Heart right ventricle (tissue), 16 donors: ENCODE measurements at places on chromosomes 11 and 22. TPM values are rescaled to one million over a fixed set of nuclear protein-coding genes. Genes with fewer than 3 reads are reported as not detected.

MB gene
- 18,111 TPM for total RNA-seq

TBX10 gene
- 0.28 TPM for total RNA-seq

DNA sequence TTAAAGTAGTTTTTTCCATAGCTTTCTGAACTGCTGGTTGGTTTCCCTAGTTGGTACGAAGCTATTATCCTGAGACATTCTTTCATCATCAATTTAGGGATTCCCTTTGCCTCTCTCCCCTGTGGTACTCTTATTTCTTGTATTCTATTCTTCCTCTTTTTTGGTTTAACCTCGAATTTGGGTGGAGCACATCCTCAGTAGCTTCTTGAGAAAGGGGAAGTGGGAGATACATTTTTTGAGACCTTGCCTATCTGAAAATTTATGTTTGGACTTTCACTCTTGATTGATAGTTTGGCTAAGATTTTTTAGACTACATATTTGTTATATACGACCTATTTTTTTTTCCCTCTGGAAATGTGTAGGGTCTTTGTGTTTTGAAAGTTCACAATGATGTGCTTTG lies 121.7 kb upstream of the ZBED5 start:
- no peaks in the 10 kb centered on the region for H3K36me3 ChIP-seq
- no peak overlapping the region for H3K27ac ChIP-seq
- H3K27me3 ChIP-seq, result no peaks in the 10 kb centered on the region
- H3K4me3 ChIP-seq, result no peak overlapping the region
- no peaks in the 10 kb centered on the region for H3K4me1 ChIP-seq

DNA sequence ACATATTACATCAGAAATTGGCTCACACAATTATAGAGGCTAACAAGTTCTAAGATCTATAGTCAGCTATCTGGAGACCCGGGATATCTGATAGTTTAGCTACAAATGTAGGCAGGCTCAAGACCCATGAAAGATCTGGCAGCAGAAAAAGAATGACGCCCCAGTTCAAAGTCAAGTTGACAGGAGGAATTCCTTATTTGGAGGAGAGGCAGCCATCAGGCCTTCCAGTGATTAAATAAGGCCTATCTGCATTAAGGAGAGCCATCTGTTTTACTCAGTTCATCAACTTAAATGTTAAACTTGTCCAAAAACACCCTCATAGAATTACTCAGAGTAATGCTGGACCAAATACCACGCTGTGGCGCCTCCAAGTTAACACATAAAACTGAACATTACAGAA lies 1402.6 kb downstream of the FAM181B start:
- no peaks in the 10 kb centered on the region for H3K4me1 ChIP-seq
- no peak overlapping the region for H3K27ac ChIP-seq

- DNase-seq, result no peak
- peaks cover 78% of the 10 kb centered on the region for H3K27me3 ChIP-seq
- H3K4me3 ChIP-seq, result peak overlapping the region; percentile 21
- no peak overlapping the region for H3K27ac ChIP-seq
- H3K4me1 ChIP-seq, result peaks cover 19% of the 10 kb centered on the region
- H3K36me3 ChIP-seq, result no peaks in the 10 kb centered on the region
Observed at GRCh38 chr11:64643256-64643881, 52.3 kb downstream of the SLC22A12 start.

- peaks cover 52% of the 10 kb centered on the region for H3K36me3 ChIP-seq
- H3K27me3 ChIP-seq, result no peaks in the 10 kb centered on the region
- H3K4me3 ChIP-seq, result no peak overlapping the region
- DNase-seq, result no peak
Observed at GRCh38 chr11:8096575-8096974, 15.6 kb downstream of the TUB start.

DNA sequence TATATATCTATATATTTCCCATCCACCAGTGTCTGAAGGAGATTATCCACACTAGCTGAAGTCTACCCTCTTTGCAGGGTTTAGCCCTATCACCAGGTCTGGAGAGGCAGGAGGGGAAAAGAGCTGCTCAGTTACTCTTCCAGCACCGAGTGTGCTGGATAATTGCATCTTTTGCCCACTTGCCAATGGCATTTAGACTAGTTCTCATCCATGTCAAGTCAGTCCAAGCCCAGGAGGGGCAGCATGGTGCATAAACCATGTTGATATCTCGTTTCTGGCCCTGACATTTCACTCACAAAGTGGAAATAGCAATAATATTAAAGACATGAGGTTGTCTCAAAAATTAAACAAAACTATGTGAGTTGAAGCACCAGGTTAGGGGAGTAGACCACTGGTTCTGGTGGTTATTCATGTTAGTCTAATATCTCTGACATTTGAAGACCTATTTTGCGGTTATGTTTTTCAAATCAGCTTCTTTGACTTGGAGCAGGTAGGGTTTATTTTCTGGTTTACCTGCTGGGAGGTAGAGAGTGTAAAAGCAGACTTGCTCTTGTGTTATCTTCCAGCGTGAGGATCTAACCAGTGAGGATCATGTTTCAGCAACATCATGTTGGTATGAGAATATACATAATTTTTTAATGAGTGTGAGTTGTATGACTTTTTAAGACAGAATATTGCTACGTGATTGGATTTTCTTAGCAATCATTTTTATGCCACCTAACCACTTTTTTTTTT lies 273.2 kb upstream of the KIRREL3 start:
- H3K36me3 ChIP-seq, result no peaks in the 10 kb centered on the region
- H3K27me3 ChIP-seq, result peaks cover 4% of the 10 kb centered on the region
- H3K27ac ChIP-seq, result no peak overlapping the region
- H3K4me3 ChIP-seq, result no peak overlapping the region
- DNase-seq, result no peak
- no peaks in the 10 kb centered on the region for H3K4me1 ChIP-seq

NAALAD2 gene
- 0.23 TPM for total RNA-seq

DNA sequence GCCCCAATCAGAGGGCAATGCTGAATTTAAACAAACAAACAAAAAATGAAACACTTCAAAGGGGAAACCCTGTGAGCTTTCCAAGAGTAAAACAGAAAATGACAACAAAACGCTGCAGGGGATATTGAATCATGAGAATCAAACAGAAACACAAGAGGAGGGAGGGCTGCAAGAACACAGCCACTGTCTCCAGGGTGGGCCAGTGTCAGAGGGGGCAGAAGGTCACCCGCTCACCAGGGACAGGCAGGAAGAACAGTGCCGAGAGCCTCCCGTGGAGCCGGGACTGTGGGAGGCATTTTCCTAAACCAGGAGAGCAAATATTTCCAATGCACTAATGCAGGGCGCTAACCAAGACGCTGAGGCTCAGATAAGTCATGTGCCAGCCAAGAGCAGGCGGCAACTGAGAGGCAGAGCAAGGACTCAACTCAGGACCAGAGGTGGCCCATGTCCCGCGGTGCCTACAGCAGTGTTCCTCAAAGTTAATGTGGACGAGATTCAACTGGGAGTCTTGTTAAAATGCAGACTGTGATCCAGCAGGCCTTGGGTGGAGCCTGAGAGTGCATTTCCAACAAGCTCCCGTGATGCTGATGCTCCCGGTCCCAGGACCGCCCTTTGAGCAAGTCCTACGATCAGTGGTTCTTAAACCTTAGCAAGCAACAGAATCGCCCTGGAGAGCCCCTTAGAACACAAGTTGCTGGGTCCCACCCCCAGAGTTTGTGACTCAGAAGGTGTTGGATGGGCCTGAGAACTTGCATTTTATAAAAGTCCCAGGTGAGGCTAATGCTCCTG lies 197.2 kb downstream of the TENM4 start:
- no peak overlapping the region for H3K4me3 ChIP-seq
- no peak for DNase-seq
- no peak overlapping the region for H3K27ac ChIP-seq
- peaks cover 23% of the 10 kb centered on the region for H3K4me1 ChIP-seq

DNA sequence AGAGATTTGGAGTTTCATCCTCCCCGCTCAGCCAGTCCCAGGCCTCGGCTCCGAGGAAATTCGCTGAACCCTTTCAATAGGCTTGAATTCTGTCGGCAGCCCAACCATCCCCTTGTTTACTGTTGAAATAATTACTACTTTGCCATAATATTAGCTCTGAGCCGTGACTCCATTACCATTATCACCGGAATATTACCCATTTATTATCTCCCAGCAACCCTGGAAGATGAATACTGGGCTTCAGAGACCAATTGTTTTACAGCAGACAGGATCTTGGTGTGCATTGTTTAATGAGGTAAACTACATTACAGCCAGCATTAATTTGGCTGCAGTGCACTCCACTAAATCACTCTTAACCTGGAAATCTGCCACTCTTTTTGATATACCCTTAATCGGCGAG lies 867.4 kb downstream of the NTM start:
- no peaks in the 10 kb centered on the region for H3K4me1 ChIP-seq
- H3K27me3 ChIP-seq, result no peaks in the 10 kb centered on the region

- no peaks in the 10 kb centered on the region for H3K36me3 ChIP-seq
- H3K27ac ChIP-seq, result no peak overlapping the region
- no peak overlapping the region for H3K4me3 ChIP-seq
- H3K4me1 ChIP-seq, result no peaks in the 10 kb centered on the region
- no peak for DNase-seq
- no peaks in the 10 kb centered on the region for H3K27me3 ChIP-seq
Observed at GRCh38 chr11:103920449-103920848, 116.0 kb upstream of the DDI1 start.

FOLH1 gene
- 0.35 TPM for total RNA-seq

DNA sequence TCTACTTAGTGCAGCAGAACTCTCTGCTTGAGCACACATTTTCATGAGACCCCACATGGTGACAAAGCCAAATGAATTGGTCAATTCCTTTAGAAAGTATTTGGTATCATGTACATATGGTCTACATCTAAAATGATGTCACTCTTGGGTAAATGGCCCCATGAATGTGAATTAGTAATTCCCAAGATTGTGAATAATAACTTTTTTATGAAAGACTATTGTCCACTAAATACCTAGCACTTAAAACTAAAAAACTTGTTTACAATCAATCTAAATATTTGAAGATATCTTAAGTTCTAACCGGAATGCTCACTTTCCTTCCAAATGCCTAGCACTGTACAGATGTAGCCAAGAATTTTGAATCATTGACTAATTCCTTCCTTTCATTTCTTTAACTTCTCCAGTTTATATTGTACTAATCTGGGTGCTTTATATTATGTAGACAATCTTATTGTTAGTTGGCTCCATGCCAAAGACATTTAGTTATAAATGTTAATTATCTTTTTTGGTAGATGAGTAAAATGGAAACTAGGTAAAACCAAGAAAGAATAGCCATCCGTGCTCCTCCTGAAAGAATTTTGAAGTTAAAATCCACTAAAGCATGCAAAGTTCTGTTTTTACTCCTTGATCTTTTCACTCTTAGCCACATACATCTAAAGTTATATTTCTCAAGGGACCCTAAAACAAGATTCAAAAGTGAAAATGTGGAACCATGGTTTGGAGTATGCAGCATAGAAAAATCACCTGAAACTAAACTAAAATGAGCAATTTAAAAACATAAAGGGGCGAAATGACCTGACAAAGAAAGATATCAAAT lies 145.0 kb upstream of the ARHGAP20 start:
- no peak overlapping the region for H3K27ac ChIP-seq
- no peak for DNase-seq
- no peaks in the 10 kb centered on the region for H3K27me3 ChIP-seq
- H3K4me3 ChIP-seq, result no peak overlapping the region

- DNase-seq, result no peak
- peaks cover 92% of the 10 kb centered on the region for H3K36me3 ChIP-seq
- H3K4me1 ChIP-seq, result no peaks in the 10 kb centered on the region
- H3K27ac ChIP-seq, result no peak overlapping the region
Observed at GRCh38 chr11:75272821-75273301, 32.3 kb downstream of the TPBGL start.

MMP8 gene
- total RNA-seq, result not detected

DNA sequence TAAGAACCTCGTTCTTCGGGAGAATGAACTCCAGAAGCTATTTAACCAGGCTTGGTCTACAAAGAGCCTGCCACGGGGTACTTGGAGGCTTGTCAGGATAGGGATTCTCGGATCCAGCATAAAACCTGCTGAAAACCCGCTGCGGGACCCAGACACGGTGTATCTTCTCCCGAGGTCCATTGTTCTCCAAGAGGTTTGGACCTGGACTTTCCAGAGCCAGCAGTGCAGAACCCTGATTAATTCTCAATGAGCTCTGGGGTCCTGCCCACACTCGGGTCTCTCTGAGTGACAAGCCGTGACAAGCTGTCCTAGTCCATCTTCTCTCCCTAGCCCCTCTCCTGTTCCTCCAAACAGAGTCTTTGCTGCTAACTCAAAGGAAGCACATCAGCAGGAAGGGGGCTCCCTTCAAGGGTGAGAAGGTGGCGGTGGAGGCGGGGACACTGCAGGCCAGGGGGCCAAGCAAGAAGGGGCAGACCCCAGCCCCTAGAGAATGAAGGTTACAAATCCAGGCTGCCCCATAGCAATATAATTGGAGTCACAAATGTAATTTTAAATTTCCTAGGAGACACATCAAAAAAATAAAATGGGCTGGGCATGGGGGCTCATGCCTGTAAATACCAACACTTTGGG lies 12.2 kb downstream of the SHANK2 start:
- H3K36me3 ChIP-seq, result no peaks in the 10 kb centered on the region
- H3K27ac ChIP-seq, result no peak overlapping the region
- H3K4me1 ChIP-seq, result no peaks in the 10 kb centered on the region
- no peak for DNase-seq
- no peak overlapping the region for H3K4me3 ChIP-seq

- no peaks in the 10 kb centered on the region for H3K36me3 ChIP-seq
- no peak for DNase-seq
- no peaks in the 10 kb centered on the region for H3K27me3 ChIP-seq
- no peak overlapping the region for H3K4me3 ChIP-seq
- H3K27ac ChIP-seq, result no peak overlapping the region
Observed at GRCh38 chr22:38186429-38186828, 4.8 kb upstream of the PLA2G6 start.

CRELD2 gene
- total RNA-seq, result 17.5 TPM

DNA sequence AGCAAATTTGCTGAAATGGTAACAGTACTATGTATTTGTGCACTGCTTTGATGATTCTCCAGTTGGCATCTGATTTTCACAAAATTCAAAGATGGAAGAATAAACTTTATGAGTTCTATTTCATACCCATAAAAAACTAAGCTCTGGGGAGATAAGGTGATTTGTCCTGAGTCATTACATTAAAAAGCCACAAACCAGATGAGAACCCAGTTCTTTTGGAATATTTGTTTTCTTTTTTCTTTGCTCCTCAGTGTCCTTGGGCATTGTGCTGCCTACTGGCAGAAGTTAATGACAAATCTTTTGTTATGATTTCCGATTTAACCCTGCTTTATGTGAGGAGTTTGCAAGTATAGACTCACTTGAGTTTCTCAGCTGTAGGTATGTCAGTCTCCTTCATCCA lies 45.4 kb upstream of the AMOTL1 start:
- no peak overlapping the region for H3K4me3 ChIP-seq
- H3K27me3 ChIP-seq, result no peaks in the 10 kb centered on the region
- peaks cover 7% of the 10 kb centered on the region for H3K4me1 ChIP-seq
- no peaks in the 10 kb centered on the region for H3K36me3 ChIP-seq
- no peak for DNase-seq

- no peaks in the 10 kb centered on the region for H3K36me3 ChIP-seq
- peaks cover 36% of the 10 kb centered on the region for H3K4me1 ChIP-seq
- peak overlapping the region; percentile 96 for H3K27ac ChIP-seq
- DNase-seq, result no peak
- no peaks in the 10 kb centered on the region for H3K27me3 ChIP-seq
- peak overlapping the region; percentile 65 for H3K4me3 ChIP-seq
Observed at GRCh38 chr22:28773461-28773867, 969 bp downstream of the CCDC117 start.

GRCh38 chr11:130728185-130729180 lies 187.8 kb downstream of the SNX19 start:
- no peak for DNase-seq
- no peaks in the 10 kb centered on the region for H3K36me3 ChIP-seq
- no peak overlapping the region for H3K4me3 ChIP-seq
- H3K27ac ChIP-seq, result peak overlapping the region; percentile 67
- H3K4me1 ChIP-seq, result peaks cover 27% of the 10 kb centered on the region
